ENCODE measurements at places on chromosomes 6 and 20. TPM values are rescaled to one million over a fixed set of nuclear protein-coding genes. Genes with fewer than 3 reads are reported as not detected.

EPB41L1 gene
- total RNA-seq, result 37.0 TPM

GRCh38 chr6:119526561-119527230, 177.1 kb upstream of the MAN1A1 start:
- DNase-seq, result no peak

GRCh38 chr6:50791900-50792508, 26.7 kb upstream of the TFAP2B start:
- DNase-seq, result no peak

- DNase-seq, result no peak
Measured at GRCh38 chr6:159116343-159116742, 52.9 kb upstream of the FNDC1 start.

GRCh38 chr6:36559011-36559793, 11.9 kb upstream of the STK38 start:
- DNase-seq, result no peak
